CD4-positive, alpha-beta T cell treated with Interleukin-6 for 4 hours (primary cell): ENCODE measurements at places on chromosomes 3 and 15.

DNA sequence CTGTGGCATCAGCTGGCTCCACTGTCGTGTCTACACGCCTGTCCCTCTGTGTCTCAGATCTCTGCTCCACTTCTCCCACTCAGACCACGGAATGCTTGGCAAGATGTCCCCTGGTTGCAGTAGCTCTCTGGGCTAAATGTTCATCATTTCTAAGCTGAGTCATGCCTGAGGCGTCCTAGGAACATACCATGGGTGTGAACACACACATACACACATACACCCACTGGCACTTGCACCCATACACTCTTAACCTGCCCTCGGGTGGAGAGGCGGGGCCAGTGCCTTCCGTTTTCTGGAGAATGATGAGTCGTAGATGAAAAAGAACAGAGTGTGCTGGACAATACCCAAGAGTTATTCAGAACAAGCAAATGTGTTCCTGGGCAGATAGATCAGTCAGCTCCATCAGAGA lies 72.4 kb downstream of the SENP2 start:
- no peak for DNase-seq

GRCh38 chr15:33636234-33636633 lies 325.5 kb downstream of the RYR3 start:
- DNase-seq = no peak

- peak; percentile 74 for DNase-seq
Measured at GRCh38 chr15:85689729-85690128, 105.0 kb downstream of the KLHL25 start.

DNA sequence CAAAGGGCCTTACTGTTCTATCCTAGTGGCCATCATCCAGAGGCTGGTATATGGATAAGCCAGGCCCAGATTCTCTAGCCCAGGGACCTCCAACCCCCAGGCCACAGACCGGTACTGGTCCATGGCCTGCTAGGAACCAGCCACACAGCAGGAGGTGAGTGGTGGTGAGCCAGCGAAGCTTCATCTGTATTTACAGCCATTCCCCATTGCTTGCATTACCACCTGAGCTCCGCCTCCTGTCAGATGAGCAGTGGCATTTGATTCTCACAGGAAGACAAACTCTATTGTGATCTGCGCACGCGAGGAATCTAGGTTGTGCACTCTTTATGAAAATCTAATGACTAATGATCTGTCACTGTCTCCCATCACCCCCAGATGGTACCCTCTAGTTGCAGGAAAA lies 30.1 kb upstream of the TPM1 start:
- no peak for DNase-seq

- no peak for DNase-seq
Measured at GRCh38 chr3:42081838-42082473, 9.2 kb upstream of the TRAK1 start.

DNA sequence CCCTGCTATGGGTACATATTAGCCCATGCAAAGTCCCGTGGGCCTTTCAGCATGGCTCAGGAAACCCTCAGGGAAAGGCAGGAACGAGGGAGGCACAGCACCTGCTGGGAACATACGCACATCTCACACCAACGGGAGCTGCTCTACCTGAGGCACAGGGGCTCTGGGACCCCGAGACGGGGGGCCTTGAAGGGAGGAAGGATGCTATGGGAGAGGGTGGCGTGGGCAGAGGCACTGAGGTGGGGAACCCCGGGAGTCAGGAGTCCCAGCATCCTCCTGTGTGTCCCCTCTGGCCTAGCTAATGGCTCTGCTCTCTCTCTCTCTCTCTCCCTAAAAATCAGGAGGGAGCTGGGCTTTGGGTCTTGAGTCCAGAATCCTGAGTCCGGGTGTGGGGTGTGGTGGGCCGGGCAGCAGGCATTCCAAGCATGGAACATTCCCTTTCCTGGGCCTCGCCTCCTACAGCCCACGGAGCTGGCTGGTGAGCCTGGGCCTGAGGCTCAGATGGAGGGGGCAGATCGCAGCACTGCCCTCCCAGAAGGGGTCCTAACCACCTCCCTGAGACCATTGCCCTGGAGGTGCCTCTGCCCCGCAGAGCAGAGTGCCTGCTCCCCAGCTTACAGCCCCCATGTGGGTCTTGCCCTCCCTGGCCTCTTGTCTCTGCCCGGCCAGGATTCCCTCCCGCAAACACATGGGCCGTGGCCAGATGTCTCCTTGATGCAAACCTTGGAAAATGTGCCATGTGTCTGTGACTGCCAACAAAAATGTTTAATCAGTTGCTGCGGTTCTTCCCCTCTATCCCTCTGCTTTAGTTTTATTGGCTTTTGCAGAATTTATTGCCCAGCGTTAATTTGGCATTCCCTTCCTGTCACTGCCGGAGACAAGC lies 101.6 kb downstream of the TMEM266 start:
- no peak for DNase-seq

DNA sequence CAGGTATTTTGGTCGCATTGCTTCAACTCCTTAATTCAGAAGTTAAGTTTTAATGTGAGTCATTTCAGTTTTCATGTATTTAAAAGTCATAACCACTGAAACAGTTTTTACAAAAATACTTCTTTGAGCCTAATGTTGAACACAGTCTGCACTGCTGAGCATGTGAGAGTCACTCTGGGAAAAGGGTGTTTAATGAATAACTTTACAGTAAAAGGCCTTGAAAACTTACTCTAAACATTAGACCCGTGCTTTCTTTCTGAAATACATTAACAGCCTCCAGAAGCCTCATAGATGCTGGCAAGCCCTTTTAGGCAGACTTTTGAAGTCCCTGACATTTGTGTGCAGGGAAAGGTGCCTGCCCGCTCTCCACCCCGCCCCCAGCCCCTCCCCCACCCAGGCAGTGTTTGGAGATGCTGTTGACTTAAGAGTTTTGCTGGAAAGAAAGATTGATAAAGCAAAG lies 68.9 kb upstream of the NR2F2 start:
- no peak for DNase-seq

- DNase-seq = peak; percentile 43
Measured at GRCh38 chr15:31367730-31368344, 41.2 kb downstream of the KLF13 start.

DNA sequence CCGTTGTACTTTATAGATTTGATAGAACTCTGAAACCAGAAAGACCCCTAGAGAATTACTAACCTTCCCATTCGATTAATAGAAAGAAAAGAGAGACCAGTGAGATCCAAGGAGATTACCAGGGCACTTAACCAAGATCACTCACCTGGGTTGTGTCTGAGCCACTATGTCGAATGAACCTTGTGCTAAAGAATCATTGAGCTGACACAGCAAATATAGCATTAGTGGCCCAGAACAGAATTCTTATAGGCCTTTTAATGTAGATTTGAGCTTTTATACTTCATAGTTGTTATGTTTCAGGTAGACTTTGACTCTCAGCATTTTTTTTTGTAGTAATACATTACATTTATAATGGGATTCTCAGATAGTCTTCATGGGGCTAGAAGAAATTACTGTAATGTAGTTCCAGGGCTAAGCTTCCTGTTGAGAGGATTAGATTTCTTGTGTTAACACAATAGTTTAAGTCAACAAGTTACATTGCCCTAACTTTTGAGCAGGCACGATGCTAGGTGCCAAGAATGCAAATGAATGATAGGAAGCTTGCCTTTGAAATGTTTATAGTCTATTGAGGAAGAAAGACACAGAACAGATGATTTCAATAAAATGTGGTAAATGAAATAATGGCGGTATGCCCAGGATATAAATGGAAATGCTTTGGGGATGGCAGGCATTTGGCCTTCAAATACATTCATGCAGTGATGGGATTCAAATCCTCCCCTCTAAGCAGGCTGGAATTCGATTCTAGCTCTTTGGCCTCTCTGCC lies 24.4 kb upstream of the ABHD10 start:
- DNase-seq = no peak

GRCh38 chr15:89926158-89926557 lies 13.4 kb upstream of the ARPIN start:
- DNase-seq = no peak

DNA sequence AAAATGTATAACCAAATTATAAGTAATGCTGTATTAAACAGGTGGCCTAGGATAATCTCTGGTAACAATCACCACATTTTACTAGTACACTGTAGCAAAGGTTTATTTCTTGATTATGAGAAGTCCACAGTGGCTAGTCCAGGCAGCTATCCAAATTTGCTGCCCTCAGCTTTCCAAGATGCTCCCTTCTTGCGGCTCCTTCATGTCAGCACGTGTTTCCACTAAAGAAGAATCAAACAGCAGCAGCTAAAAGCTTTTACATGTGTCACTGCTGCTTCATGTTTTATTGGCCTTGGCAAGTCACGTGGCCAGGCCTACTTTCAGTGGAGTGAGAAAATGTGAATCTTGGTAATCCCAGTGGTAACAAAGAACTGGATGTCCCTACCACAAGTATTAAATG lies 5.6 kb upstream of the RBMS3 start:
- DNase-seq = no peak

DNA sequence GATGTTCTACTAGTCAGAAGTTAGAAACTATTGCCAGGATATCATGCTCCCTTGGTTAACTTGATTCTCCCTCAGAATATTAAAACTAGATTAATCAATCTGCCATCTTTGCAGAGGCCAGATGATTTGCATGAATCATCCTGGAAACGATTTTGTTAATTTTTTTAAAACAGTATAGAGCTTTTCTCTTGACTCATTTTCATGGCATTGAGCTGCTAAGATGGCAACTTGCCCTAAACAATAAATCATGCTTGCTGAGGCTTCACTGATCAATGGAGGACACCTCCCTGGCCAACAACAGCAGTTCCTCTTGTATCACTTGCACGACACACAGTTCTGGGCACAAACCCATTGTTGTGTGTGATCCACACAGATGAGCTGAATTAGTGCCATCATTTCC lies 109.1 kb downstream of the COL6A6 start:
- no peak for DNase-seq

GRCh38 chr15:101083336-101084045 lies 164.3 kb downstream of the LRRK1 start:
- no peak for DNase-seq

DNA sequence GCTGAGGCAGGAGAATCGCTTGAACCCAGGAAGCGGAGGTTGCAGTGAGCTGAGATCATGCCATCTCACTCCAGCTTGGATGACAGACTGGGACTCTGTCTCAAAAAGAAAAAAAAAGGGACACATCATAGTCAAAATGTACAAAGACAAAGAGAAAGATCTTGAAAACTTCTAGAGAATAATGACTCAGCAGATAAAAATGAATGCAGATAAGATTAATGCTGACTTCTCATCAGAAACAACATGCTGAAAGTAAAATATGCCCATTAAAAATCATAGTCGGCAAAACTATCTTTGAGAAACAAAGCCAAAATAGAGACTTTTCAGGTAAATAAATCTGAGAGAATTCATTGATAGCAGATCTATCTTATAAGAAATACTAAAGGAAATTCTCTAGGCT lies 271.1 kb upstream of the GPR149 start:
- DNase-seq = no peak

DNA sequence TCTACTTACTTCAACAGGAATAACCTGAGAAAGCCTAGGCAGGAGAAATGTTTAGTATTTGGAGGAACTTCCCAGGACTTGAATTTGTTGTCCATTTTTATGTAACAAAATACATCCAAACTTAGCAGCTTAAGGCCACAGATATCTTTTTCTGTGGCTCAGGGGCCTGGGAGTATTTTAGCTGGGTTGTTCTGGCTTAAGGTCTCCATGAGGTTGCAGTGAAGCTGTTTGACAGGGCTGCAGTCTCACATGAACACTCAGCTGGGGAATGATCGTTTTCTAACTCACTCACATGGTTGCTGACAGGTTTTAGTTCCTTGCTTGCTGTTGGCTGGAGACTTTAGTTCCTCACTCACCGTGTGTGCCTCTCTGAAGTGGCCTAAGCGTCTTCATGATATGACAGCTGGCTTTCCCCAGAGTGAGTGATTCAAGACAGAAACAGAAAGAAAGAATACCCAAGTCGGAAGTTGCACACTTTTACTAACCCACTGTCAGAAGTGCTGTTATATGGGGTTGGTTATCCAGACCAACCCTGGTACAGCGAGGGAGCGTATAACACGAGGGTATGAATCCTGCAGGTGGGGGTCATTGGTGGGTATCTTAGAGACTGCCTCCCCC lies 229.7 kb upstream of the TBL1XR1 start:
- peak; percentile 41 for DNase-seq

DNA sequence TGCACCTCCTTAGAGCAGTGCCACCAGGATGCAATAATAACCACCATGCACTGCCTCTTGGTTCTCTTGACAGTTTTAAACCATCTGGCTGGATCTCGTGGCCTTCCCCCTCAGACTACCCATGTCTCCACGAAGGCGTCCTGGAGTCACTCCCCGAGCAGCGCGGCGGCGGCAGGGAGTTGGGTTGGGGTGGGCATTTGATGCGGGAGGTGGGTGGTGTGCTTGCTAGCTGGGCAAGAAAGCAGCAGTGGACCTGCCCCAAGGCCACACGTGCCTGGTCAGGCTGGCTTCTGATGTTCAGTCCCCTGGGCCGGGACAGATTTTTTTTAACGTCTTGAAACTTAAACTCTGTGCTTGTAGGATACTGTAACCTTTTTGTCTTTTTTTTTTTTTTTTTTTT lies 3.9 kb upstream of the TTLL3 start:
- DNase-seq = no peak

DNA sequence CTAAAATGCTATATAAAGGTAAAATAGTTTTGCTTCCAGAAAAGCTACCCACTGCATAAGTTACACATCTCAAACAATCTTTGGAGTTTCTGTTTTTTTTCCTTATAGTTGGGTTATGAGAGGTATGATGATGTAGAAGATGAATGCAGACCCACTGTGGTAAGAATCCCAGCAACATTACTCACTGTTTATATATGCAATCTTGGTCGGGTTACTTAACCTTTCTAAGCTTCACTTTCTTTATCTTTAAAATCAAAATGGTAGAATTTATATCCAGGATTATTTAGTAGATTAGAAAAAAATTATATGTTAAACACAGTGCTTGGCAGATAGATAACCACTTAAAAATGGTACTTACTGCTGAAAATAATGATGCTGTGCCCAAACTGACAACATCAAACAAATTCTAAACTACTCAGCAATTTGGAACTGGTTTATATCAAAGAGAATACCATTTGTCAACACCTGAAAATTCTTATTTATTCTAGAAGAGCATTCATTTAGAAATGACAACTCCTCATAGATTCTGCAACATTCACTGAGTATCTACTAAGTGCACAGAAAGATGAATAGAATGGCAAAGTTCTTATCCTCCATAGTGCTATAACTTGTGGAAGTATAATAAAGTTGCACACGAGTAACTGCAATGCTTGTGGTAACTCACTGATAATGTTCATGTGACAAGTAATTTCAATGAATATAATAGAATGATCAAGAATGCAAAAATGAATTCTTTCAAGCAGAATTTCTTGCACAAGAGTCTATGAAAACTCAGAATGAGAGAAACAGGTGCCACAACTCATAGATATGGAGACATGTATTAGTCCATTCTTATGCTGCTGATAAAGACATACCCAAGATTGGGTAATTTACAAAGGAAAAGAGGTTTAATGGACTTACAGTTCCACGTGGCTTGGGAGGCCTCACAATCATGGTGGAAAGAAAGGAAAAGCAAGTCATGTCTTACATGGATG lies 129.0 kb upstream of the SLC7A14 start:
- DNase-seq = no peak

DNA sequence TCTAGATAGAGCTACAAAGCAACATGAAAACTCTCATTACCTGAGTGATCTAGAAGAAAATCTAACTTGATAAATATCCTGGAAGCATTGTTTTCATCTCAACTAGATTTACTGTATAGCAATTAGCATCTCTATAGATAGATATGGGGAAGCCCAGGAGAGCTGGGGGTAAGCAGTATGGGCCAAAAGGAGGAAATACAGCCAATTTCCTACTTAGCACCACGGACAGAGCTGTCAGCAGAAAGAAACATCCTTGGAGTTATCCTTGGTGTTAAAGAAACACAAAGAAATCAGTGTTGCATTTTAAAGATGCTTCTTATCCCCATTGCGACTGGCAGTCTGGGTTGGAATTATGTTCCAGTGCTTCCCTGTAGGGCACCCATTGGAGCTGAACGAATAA lies 126.2 kb downstream of the TIGIT start:
- no peak for DNase-seq
